CD4-positive, alpha-beta T cell treated with Interleukin-6 for 4 hours (primary cell): ENCODE measurements at places on chromosomes 11 and 22.

GRCh38 chr11:1049431-1049891 is 12.9 kb upstream of the MUC6 start:
- DNase-seq = no peak

DNA sequence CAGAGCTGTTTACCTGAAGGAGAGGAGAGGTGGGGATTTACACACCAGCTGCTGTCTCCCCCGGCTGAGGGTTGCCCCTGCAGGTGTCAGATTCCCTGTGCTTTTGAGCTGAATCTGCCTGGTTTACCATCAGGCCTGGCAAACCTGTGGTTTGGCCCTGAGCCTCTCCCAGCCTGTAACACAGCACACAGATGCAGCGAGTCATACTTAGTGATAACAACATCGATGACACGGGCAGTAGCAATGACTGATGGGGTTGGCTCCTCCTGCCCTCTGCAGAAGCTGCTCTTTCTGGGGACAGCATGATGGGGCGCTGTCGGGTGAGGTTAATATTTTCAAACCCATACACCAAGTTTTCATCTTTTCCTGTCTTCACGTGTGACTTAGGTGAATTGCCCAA is 380.0 kb upstream of the B3GAT1 start:
- DNase-seq = no peak

DNA sequence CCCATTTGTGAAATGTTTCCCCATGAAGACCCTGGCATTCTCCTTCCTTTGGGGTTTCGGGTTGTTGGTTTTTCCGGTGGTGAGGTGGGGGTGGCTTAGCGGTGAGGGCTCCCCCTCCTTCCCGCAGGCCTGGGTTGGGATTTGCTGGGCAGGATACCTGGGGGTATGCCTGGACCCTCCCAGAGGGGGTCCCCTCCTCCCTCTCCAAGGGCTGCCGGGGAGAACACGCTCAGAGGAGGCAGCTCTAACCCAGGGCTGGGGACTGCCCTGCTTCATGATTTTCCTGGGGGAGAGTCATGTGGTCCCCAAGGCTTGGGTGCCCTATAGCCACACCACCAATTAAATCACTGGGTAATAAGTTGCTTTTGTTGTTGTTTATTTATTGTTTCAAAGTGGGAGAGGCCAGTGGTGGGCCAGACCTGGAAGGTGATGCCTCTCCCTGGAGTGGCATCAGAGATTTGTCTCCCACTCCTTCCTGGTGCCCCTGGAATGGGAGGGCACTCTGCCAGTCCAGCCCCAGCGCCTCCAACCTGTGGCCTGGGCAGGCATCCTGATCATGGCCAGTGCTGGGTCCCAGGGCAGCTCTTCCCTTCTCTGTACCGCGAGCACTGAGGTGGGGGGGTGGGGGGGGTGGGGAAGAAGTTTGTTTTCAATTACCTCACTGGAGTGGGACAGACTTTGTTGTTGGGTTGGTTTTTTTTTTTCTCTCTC is 1.3 kb upstream of the CLCF1 start:
- no peak for DNase-seq

DNA sequence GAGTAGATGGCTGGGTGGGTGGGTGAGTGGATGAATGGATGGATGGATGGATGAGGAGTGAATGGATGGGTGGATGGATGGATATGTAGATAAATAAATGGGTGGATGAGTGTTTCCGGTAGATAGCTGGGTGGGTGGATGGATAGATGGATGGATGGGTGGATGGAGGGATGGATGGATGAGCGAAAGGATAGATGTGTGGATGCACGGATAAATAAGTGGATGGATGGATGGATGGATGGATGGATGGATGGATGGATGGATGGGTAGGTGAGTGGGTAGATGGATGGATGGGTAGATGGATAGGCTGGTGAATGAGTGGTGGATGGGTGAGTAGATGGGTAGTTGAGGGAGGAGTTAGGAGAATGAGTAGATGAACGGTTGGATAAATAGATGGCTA is 349.3 kb downstream of the MN1 start:
- no peak for DNase-seq

DNA sequence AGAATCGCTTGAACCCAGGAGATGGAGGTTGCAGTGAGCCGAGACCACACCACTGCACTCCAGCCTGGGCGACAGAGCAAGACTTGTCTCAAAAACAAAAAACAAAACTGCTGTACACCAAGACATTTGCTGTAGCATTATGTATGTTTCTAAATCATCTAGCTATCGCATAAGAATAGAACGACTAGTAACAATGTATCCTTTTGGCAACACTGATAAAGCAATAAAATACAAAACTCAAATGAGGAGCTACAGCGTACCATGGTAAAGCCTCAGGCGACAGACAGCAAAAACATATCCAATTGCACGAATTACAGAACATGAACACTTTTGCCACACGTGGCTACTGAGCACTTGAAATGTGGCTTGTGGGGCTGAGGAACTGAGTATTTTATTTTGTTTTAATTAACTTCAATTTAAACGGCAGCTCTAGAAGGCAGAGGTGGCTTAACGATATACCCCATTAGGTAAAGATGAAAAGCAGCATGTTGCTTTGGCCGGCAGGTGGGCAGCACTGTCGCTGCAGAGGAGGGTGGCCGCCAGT is 2.3 kb downstream of the TUBGCP6 start:
- no peak for DNase-seq

- DNase-seq = no peak
These were observed 90.3 kb upstream of the THY1 start for GRCh38 chr11:119513131-119513805.
